Activated naive CD8-positive, alpha-beta T cell treated with anti-CD3 and anti-CD28 coated beads for 36 hours (primary cell): ENCODE measurements at places on chromosomes 11 and 22.

- no peak for DNase-seq
Observed at GRCh38 chr11:76153571-76153923, 52.8 kb downstream of the WNT11 start.

DNA sequence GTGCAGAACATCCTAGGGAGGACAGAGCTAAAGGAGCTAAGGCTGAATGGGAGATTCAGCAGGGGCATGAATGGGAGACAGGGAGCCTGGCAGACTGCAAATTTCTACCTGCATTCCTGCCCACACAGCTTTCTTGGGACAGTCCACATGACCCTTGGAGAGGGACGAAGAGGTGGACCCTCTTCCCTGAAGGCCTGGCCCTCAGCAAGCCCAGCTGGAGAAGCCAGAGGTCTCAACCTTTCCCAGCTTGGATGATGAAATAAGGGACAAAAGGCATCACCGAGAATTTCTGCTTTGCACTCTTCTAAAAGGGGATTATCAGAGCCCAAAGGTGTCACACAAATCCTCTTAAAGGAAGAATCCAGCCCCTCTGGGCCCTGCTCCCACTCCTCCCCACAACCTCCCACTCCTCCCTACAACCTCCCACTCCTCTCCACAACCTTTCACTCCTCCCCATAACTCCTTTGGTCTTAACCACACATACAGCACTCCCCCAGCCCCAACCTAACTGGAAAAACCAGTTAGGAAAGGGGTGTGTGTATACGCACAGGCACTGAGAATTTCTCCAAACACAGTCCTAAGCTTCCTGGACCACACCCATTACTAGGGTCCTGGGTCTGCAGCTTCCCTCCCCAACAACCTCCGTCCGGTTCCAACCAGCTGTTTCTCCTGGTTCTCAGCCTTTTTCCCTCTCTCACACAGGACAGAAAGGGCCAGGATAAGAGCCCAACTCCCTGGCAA is 38.4 kb downstream of the RPL27A start:
- no peak for DNase-seq

DNA sequence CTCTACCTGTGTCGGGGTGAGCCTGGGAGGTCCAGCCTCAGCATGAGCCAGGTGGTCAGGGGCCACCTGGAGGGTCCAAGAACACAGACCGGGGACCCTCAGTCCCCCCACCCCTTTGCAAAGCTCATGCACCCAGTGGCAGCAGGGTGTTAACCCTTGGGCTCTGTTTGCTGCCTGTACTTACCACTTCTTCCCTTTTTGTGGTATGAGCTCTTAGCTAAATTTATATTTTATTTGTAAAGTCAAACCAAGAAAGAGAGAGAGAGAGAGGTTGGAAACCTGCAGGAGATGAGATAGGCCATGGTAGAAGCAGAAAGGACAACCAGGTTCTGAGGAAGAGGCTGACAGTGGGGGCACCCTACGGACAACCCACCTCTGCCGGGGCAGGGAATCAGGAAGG is 29.9 kb downstream of the IL10RA start:
- DNase-seq: no peak

GRCh38 chr22:39311592-39312400 is 7.6 kb downstream of the RPL3 start:
- DNase-seq: peak; percentile 35
